ENCODE measurements at places on chromosomes 16 and 17.
A peak's percentile ranks its signal among the peaks of the same experiment; 100 is the strongest.

- DNase-seq, result peak; percentile 60
Observed at GRCh38 chr17:79960788-79961522, 74.7 kb downstream of the TBC1D16 start.

DNA sequence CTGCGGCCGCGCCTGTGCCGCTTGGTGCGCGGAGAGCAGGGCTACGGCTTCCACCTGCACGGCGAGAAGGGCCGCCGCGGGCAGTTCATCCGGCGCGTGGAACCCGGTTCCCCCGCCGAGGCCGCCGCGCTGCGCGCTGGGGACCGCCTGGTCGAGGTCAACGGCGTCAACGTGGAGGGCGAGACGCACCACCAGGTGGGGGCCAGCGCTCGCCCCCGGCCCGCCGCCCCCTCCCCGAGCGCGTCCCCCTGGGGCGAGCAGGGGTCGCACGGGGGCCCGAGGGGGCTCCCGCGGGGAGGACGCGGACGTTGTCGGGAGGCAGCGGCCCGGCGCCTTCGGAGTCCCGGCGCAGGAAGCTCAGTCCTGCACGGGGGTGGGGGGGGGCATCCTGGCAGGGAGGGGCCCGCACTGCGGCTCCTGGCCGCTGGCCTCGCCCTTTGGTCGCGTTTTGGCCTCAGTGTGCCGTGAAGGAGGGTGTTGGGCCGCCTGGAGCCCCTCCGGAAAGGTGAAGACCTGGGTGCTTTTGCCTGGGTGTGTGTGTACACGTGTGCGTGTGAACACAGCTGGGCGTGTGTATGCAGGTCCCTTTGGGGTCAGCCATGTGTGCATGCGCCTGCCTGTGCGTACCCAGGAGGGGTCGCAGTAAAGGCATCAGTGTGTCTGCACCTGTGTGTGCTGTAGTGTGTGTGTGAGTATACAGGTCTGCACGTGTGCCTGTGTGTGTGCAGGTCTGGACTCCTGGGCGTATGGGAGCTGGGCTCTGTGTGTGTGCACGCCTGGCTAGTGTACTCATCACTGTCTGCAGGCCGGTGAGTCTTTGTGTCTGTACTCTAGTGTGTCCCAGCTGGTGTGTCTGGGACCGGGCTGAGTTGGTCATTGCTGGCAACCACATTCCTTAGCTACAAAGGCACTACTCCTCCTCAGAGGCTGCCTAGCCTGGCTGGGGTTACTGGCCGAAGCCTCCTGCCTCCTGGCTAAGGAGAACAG is 615 bp downstream of the NHERF2 start:
- peak; percentile 69 for DNase-seq

DNA sequence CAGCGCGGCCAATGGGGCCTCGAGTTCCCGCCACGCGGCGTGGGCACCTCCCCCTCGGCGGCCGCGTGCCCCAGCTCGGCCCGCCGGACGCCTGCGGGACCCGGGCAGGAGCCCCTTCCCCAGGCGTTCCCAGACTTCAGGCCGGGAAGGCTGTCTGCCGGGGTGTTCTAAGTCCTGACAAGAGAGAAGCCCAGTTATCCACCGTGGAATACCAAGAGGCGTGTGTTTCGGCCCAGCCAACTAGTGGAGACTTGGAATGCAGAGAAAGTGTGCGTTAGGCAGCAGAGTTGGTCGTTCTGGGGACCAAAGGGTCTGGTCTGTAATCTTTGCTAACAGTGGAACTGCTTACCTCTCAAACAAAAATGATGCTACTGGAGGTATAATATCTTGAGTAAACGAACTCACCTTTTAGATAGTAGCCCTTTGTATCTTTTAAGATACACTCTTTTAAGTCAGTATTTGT is 251 bp upstream of the HSF5 start:
- DNase-seq, result no peak

GRCh38 chr17:12613566-12613965 is 52.1 kb upstream of the MYOCD start:
- peak; percentile 42 for DNase-seq

- no peak for DNase-seq
Observed at GRCh38 chr17:61087024-61087423, 312.6 kb upstream of the TBX2 start.

- no peak for DNase-seq
Observed at GRCh38 chr16:14284371-14284770, 213.3 kb downstream of the MRTFB start.

GRCh38 chr17:51419476-51419875 is 159.1 kb downstream of the UTP18 start:
- no peak for DNase-seq

DNA sequence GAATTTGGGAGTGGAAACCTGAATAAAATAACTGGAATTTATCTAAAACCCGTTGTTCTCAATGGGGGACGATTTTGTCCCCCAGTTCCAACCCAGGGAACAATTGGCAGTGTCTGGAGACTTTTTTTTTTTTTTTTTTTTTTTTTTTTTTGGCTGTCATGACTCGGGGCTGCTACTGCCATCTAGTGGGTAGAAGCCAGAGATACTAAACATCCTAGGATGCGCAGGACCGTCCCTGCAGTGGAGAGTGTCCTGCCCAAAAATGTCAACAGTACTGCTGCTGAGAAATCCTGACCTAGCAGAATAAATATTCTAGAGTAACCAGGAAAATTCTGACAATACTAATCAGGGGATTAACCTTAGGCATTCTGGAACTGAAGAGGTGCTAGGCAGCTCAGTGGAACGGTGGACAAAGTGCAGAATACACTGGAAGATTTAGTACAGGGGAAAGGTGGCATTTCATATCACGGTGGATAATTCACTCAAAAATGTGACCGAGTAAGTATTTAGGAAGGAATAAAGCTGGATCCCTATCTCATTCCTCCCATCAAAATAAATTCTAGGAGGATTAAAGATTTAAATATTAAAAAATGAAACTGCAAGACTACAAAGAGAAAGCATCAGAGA is 107.6 kb downstream of the SPECC1 start:
- DNase-seq, result peak; percentile 64
